ENCODE measurements at places on chromosomes 2 and 18. TPM values are rescaled to one million over a fixed set of nuclear protein-coding genes. Genes with fewer than 3 reads are reported as not detected.

DNA sequence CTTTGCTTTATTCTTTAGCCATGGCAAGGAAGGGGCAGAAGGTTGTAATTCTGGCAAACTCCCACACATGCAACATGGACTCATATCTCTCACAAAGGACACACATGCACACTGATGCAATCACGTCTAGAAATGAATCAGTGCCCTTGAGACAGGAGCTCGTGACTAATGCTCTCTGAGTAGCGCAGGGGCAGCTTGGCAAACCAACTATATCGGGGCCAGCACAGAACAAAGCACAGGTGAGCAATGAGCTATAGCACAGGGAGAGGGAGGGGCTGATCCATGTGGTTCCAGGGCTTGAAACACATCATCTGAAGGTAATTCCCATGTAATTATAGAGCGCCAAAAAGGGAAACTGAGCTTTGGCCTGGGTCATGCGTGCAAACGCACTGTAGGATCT, 165.2 kb upstream of the KLF7 start:
- peaks cover 49% of the 10 kb centered on the region for H3K4me1 ChIP-seq
- H3K27ac ChIP-seq = no peak overlapping the region
- no peak for DNase-seq
- no peak overlapping the region for H3K4me3 ChIP-seq
- H3K27me3 ChIP-seq = no peaks in the 10 kb centered on the region

The ZNF396 gene
- 1.2 TPM for total RNA-seq

The ITPRIPL1 gene
- total RNA-seq = 6.6 TPM

DNA sequence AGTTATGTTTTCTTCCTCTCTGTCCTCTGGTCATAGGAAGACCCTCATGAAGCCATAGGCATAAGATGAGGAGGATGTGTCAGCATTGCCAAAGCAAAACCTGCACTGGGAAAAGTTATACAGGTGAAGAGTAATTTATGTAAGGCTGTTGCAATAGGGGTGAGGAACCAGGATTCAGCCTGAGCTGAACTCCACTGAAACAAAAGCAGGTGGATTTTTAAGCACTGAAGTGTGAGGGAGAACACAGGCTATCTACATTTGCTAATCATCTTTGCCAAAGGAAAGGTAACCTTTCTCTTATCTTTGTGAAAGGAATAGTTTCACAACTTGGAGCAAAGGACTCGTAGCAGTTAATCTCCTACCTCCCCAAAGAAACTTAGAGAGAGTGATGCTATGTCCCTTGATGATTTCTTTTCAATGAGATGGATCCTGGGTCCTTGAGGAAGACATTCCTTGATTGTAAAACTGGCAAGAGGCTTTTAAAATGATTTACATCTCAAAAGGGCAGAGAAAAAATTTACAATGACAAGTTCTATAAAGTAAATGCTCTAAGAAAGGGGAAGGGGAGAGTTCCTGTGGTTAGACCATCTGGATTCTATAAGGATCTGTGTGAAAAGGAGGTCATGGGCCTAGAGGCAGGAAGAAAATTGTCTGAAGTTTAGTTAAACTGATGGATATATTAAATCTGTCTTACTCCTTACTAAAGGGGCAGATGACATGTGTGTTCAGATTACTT, 385.4 kb upstream of the CDH7 start:
- H3K27me3 ChIP-seq = no peaks in the 10 kb centered on the region
- H3K27ac ChIP-seq = no peak overlapping the region
- no peaks in the 10 kb centered on the region for H3K36me3 ChIP-seq
- H3K4me1 ChIP-seq = no peaks in the 10 kb centered on the region
